ENCODE measurements at places on chromosomes 7 and 10.
A peak's percentile ranks its signal among the peaks of the same experiment; 100 is the strongest.

DNA sequence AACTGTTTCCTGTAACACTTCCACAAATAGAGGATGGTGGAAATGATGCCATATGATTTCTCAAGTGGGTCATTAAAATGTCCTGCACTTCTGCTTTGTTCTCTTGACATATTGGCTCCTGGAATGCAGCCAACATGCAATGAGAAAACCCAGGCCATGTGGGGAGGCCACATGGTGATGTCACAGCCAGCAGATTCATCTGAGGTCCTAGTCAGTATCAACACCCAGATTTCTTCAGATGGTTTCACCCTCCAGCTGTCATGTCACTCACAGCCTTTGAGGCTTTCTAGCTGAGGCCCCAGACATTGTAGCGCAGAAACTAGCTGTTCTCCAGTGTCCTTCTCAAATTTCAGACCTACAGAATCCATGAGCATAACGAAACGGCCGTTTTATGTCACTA lies 102.3 kb upstream of the NUPR2 start:
- no peak for DNase-seq

- peak; percentile 69 for DNase-seq
Measured at GRCh38 chr10:99779335-99779734, 3.1 kb upstream of the ABCC2 start.

DNA sequence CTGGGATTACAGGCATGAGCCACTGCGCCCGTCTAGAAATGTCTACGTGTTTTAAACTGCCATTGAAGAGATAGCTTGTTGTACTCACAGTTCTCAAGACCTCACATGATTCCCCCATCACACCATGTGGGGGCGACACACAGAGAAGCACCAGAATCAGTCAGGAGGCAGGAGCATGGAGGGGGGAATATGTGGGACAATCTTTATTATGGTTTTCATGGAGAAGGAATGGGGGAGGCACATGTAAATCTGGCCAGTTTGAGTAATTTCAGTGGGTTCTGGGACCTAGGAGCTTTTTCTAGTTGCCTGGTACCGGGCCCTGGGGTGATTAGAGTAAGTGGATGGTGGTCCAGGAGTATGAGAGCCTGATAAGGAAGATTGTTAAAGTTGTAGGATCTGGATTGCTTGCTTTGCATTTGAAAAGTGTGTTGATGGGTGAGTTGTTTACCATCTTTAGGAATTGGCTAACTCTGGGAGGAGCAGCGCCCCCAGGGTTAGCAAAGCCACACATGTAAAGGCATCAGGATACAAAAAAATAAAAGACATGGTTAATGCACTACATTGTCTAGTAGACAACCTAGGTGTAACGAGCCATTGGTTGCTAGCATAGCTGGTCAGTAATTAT lies 85.4 kb upstream of the SLC13A1 start:
- no peak for DNase-seq

DNA sequence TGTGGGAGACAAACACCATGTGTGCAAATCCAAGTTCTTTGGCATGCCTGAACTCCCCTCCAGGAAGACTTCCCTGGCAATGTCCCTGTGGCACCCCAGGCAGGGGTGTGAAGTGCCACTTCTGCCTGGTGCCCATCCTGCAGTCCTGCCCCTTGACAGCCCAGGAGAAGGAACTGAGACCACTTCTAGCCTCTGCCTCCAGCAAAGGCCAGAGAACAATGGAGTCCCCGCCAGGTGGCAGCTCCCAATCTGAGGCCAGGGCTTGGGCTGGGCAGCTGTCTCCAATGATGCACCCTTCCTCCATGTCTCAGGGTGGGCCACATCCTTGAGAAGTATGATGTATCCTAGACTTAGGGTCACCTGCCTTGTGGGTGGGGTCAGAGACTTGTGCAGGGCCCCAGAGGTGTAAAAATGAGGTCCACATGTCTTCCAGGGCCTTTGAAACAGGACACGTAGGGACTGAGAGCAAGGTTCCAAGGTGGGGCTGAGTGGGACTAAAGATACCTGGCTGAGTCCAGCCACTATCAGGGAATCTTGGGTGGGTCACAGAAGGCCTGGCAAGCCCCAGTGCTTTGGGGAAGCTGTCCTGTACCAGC lies 5.5 kb downstream of the FXYD4 start:
- no peak for DNase-seq

DNA sequence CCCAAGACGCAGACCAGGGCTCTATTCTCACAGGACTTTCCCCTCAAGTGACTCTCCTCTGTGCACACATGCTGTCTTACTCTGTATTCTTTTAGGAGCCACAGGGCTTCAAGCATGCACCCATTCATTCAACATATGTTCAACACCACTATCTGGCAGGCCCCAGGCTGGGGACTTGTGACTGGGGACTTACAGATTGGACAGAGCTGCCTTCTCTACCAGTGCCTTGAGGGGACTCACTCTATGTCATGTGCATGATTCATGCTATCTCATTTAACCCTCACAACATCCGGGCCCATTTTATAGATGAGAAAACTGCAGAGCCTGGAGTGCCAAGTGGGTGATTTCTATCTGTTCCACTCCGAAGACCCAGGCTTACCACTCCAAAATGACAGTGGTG lies 34.3 kb downstream of the MYL10 start:
- DNase-seq: no peak

GRCh38 chr7:17320102-17320497 lies 21.6 kb downstream of the AHR start:
- no peak for DNase-seq

- DNase-seq: no peak
Measured at GRCh38 chr10:30828164-30828563, 198.6 kb upstream of the LYZL2 start.

GRCh38 chr10:79269969-79270368 lies 77.3 kb upstream of the PPIF start:
- no peak for DNase-seq

GRCh38 chr10:29102233-29102632 lies 186.6 kb upstream of the LYZL1 start:
- DNase-seq: no peak

DNA sequence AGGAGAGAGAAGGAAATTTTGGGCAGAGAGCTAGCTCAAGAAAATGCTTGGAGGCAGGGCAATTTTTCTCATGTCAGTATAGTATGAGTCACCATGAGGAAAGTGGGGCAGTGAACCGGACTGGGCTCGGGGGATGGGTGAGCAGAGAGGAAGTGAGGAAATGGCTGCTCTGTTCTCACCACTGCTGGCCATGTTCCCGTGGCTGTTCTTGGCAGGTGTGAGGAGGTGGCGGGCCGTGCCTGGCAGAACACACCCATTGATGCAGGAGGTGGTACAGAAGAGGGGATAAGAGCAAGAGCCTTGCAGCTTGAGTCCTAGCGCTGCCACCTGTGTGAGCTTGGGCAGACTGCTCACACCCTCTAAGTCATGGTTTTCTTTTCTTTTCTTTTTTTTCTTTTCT lies 304.4 kb upstream of the LYZL1 start:
- no peak for DNase-seq

DNA sequence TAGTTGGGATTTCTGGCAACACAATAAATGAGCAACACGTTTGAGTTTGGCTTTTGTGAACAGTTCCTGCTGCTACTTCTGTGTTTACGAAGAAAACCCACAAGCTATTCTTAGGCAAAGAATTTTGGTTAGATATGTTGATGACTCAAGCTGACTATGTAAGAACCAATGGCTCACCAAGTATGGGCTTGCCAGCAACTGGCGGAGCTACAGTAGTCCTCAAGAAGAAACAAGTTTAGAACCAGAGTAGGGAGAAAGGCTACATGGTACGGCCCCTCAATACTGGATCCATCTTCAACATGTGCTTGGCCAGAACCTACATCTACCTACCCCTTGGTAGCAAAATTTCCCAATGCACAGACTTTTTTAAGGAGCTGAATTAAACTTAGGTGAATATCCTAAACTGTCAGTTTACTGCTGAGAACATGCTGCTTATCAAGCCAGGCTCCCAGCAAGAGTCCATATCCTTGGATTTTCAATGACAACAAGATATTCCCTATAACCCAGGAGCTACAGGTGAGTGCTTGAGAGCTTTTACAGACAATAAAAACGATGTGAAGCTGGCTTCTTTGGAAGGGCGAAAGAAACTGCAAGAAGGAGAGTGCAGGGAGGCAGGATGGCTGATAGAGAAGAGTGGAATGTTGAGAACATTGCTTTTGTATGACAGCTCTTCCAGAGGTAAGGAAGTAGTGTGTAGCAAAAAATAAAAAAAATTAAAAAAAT lies 74.3 kb upstream of the ASAH2 start:
- no peak for DNase-seq

GRCh38 chr10:22365644-22366434 lies 20.5 kb downstream of the SPAG6 start:
- DNase-seq: no peak

DNA sequence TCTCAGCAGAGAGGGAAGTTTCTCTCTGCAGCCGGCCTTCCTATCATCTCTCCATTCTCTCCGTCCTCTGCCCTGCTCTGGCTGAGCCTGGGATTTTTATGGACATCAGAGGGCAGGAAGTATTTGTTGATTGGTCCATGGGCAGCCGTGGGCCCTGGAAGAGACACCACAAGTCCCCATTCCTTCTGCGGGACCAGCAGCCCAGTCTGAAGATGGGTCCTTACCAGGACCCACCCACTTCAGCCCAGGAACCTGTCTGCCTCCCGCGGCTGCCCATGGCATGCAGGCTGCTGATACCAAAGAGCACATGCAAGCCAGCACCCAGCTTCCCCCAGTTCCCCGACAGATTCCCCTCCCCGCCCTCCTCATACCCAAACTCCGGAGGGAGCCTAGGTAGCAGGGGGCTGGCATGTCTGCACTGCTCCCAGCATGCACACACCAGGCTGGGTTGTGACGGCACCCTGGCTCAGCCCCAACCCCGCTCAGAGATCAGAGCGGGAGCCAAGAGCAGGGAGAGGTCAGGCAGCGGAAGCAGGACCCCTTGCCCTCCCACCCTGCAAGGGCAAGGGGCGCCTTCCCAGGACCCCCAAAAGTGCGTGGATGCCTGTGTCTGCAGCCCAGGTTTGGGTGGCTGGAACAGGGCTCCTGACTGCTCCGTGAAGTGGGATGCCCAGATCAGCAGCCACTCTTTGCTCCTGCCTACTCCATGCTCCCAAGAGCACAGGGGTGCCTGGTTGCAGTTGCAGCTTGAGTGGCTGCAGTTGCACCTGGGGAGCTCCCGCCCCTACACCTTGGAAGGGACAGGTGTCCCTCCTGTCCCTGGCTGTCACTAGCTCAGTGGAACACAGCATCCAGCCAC lies 538.6 kb upstream of the POT1 start:
- no peak for DNase-seq

DNA sequence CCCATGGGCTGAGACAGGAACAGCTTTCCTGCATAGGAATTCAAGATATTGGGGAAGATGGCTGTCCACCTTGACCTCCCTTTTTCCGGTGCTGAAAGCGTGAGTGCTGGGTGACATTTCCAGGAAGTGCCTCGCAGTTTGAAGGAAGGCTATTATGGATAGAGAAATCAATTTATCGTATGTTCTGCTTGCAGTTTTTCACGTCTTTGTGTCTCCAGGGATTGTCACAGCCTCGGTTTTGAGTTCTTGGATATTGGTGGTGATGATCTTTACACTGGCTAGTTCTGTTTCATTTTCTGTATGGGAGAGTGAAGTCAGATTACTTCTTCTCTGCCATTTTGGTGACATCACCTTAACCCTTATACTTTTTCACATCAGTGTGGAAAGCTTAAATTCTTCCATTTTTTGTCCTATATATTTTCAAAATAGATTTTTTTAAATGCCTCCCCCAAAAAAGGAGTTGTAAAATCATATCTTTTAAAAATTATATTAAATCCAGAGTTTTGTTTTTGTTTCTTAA lies 102.5 kb upstream of the APBB1IP start:
- no peak for DNase-seq

DNA sequence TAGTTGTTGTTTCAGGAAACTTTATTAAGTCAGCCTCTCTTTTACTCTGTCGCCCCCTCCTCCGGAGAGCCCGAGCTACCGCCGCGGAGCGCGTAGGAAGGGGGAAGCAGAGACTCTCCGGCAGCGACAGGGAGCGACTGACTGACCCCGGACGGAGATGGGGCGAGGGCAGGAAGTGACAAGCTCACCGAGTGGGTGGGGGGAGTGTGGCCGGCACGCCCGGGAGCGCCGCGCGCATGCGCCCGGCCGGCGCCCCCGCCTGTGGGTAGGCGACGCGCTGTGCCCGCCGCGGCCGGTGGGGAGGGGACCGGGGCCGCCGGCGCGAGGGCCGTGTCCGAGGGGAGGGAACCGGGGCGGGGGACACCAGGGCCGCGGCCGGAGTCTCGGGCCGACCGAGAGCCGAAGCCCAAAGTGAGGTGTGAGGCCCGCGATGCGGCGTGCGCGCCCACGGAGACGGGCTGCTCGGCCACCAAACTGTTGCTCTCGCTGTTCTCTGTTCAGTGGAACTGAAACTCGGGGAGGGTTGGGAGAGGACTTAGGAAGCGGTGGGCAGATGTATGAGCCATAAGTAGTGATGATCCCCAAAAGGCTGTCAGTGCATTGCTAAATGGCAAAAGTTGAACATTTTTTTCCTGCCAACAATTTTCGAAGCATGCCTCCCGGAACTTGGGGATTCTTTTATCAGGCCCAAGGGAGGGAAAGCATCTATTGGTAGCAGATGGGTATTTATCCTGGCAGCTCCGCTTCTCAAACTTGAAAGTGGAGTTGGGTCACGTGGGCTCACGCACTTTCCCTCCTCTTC lies at the start of gene ZNF800:
Gene ZNF800, minus strand, starts transcription at position 143 of the 802 bp plus-strand sequence. CDS start 1,151 bp downstream, outside the sequence.
- DNase-seq: peak; percentile 87

- DNase-seq: no peak
Measured at GRCh38 chr7:31747553-31747952, 60.5 kb downstream of the PPP1R17 start.

- no peak for DNase-seq
Measured at GRCh38 chr10:46523119-46523961, 33.1 kb downstream of the GPRIN2 start.

GRCh38 chr10:44984671-44985101 lies 6.1 kb upstream of the DEPP1 start:
- DNase-seq: no peak

DNA sequence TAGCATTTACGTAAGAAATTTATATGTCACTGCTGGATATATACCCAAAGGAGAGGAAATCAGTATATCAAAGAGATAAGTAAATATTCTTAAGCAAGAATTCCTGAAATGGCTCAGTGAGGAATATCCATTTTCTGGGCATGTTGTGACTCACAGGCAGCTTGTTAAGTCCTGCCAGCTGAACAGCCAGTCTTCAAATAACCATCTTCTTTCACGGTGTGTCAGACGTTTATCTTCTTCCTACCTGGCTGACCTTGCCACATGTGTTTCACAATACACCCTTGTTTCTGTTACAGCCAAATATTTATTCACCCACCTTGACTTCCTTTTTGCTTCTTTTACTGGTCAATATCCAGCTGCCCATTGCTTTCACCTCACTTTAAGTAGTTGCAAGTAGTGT lies 648.1 kb downstream of the ANKRD7 start:
- DNase-seq: no peak

GRCh38 chr7:83105948-83106347 lies 56.7 kb downstream of the PCLO start:
- DNase-seq: no peak

Measured in SW 1271 (cell line).